ENCODE measurements at places on chromosomes 12 and 14.

DNA sequence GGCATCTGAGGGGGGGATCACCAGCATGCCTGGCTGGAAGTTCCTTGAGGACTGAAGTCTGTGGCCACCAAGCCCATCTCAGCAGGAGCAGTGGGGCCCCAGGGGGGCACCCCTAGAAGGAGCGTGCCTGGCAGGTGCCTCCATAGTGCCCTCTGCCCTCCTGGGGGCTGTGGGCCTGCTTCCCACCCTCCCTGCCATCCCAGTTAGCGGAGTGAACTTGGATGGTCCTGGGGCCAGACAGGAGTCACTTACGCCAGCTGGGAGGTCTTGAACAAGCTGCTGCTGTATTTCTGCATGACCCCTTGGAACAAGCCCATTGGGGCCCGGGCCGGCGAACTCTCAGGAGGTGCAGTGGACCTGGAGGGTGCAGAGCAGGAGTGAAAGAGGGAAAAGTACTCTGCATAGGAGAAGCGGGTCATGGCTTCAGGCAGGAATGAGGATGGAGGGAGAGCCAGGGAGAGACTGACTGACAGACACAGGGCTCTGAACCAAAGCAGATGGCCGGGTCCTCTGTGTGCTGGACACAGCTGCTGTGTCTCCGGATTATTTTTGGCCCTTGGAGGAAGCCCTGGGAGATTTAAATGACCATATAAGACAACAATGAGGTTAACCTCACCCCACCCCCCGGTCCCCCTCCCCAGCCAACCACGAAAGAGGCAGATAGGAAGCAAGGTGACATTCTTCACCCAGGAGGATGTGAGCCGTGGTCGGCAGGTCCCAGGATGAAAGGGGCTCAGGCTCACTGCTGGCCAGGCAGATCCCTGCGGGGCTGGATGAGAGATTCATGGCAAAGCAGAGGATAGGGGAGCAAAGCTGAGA lies 19.6 kb downstream of the ASB2 start:
- no peak for DNase-seq

- no peak for DNase-seq
Observed at GRCh38 chr12:10968765-10969456, 17.8 kb downstream of the TAS2R50 start.

- DNase-seq, result no peak
Observed at GRCh38 chr14:54251356-54251755, 145.5 kb upstream of the CDKN3 start.

- DNase-seq, result no peak
Observed at GRCh38 chr12:52227606-52228166, 5.4 kb upstream of the KRT7 start.

DNA sequence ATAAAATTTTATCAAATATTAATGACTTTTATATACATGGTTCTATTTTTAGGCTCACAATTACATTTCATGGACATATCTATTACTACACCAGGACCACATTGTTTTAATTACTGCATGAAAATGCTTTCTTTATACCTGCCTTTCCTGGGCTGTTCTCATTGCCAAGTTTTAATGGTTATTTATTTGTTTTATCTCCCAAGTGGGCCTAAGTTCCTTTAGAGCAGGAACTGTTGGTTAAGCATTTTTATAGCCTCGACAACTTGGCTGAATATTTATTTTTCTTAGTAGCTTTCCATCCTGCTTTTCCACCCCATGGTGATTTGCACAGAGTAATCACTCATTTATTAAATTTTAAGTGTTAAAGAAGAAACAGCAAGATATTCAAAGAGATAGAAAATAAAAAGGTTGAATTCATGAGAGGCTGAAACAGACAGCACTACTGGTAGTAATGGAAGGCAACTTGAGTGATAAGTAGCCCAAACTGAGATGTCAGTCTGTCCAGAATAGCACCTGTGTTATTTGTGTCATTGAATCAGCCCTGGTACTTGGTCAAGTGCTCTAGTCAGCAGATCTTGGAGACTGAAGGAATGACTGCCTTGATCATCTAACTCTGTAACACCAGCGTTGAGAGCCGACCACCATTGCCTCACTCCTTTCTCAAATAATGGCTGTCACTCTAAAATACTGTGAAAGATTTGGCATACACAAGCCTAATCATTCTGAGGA lies 119.1 kb upstream of the EGLN3 start:
- DNase-seq, result no peak

DNA sequence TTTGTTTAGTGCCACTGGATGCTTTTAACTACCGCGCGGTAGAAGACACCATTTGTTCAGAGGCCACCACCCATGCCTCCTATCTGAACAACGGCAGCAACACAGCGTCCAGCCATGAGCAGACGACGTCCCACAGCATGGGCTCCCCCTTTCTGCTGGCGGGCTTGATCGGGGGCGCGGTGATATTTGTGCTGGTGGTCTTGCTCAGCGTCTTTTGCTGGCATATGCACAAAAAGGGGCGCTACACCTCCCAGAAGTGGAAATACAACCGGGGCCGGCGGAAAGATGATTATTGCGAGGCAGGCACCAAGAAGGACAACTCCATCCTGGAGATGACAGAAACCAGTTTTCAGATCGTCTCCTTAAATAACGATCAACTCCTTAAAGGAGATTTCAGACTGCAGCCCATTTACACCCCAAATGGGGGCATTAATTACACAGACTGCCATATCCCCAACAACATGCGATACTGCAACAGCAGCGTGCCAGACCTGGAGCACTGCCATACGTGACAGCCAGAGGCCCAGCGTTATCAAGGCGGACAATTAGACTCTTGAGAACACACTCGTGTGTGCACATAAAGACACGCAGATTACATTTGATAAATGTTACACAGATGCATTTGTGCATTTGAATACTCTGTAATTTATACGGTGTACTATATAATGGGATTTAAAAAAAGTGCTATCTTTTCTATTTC lies 93.2 kb downstream of the FLRT2 start:
- no peak for DNase-seq

DNA sequence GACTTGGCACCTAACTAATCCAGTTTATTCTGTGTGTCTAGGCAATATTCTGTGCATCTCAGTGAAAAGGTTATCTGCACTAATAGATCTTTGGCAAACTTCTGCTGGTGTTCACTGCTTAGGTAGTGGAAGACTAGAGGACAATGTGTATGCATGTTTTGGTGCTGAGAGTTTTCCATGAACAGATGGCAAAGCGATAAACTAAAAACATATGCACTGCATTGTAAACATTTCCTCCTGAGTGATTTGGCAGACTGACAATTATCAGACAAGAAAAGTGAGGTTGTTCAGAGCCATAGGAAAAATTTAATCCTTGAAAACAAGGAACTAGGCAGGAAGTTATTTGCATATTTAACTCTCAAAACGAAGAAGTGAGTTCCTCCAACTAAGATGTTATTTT lies 400.4 kb downstream of the ATP23 start:
- DNase-seq, result no peak

- no peak for DNase-seq
Observed at GRCh38 chr12:57770734-57771133, 1.2 kb downstream of the METTL1 start.

GRCh38 chr12:106633451-106633823 lies 50.6 kb downstream of the RFX4 start:
- no peak for DNase-seq

DNA sequence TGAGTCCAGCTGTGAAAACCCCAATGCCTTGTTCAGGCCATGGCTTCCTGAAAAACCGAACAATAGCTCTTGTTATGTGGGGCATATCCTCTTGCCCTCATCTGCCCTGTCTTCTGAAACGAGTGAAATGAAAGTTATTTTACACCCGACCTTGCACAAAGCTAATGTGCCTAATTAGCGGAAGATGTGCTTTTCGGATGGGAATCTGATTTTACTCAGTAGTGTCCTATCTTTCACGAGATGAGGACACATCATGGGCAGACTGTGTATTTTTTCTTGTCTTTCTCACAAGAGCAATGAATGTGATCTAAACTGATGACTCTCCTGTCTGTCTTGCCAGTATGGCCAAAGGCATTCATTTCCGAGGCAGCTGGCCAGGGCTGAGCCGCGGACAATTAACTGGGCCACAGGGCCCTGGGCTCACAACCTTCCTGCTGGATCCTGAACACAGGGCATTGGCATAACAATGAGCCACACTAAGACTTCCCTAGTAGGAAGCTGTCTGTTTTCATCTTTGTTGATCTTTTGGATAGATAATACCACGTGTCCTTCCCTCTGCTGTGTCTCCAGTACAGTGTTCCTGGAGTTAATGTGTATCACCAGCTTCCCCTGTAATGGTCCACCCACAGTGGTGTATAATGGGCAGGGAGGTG lies 86.0 kb upstream of the HIF1A start:
- DNase-seq, result peak; percentile 60

- DNase-seq, result no peak
Observed at GRCh38 chr12:18145924-18146323, 55.9 kb upstream of the RERGL start.
